Activated CD8-positive, alpha-beta memory T cell treated with anti-CD3 and anti-CD28 coated beads, Interleukin-2, amount 10 ng/mL, durations not matched to agents 7 days and 5 days (primary cell): ENCODE measurements at places on chromosomes 6 and 20. TPM values are rescaled to one million over a fixed set of nuclear protein-coding genes. Genes with fewer than 3 reads are reported as not detected.

DNA sequence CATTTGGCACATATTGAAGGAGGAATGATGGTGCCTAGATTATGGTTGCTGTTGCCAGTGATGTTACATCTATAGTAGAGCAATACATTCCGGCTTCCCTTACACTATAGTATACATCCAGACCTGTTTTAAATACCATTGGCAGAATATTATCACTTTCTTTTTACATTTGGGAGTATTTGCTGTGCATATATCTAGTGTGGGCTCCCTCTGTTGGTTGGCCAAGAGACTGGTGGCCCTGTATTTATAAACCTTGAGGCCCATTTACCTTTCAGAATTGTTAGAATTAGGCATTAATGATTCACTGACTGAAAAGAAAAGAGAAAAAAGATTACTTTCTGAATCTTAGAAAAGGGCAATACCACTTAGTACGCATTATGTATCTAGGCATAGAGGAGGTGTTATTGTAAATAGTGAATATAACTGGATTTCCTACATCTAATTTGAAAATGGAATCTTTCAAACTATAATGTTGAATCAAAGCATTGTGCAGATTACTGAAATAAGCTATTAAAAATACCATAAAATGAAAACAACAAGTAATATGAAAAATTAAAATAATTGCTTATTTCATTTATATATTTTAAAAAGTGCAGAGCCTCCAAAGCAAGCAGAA is 628.8 kb upstream of the MAN1A1 start:
- H3K27me3 ChIP-seq, result no peaks in the 10 kb centered on the region
- no peak for DNase-seq
- no peaks in the 10 kb centered on the region for H3K4me1 ChIP-seq
- H3K4me3 ChIP-seq, result no peak overlapping the region
- no peaks in the 10 kb centered on the region for H3K36me3 ChIP-seq

DNA sequence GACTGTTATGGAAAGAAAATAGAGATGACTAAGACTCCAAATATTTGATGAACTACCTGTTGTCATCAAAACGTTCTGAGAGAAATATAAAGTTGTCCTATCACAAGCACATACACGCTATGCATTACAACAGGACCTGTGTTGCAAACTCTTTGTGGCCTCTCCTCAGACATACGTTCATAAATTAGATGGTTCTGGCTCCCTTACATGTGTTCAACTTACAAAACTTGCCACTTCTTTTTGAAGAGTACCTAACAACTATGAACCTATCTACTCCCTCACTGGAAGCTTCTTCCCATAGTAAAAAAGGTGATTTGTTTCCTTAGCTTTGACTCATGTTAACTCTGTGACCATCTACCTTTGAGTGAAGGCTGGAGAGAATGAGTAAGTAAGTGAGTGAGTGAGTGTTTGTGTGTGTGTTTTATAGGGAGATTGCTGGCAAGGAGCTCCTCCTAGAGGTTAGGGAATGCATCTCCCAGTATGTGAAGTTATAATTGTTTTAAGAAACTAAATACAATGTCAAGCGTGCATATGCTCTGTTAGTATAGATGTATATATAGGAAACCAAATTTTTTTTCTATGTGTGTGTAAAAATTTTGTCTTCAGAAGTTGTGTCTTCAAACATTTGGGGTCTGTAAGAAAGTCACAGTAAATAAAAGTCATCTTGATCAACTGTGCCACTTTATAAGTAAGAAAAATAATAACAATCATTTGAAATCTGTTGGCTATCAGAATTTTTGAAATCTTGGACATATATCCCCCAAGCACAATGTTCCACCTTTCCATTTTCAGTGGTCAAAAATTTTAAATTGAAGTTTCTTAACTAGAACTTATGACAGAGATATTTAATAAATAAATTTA is 1211.1 kb upstream of the GJE1 start:
- no peak for DNase-seq
- H3K27ac ChIP-seq, result no peak overlapping the region
- H3K36me3 ChIP-seq, result no peaks in the 10 kb centered on the region
- H3K4me3 ChIP-seq, result no peak overlapping the region
- H3K4me1 ChIP-seq, result no peaks in the 10 kb centered on the region

The CLPSL2 gene
- not detected for total RNA-seq

DNA sequence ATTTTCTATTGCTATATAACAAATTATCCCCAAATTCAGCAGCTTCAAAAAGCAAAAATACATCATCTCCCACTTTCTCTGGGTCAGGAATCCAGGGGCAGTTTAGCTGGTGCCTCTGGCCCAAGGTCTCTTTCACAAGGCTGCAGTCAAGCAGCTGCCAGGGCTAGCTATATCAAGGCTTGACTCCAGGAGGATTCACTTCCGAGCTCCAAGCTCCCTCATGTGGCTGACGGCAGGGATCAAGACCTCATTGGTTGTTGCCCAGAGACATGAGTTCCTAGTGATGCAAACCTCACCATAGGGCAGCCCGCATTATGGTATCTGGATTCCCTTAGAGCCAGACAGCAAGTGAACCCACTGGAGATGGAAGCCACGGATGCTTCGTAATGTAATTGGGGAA is 1.3 kb upstream of the VNN1 start:
- no peaks in the 10 kb centered on the region for H3K4me1 ChIP-seq
- H3K4me3 ChIP-seq, result no peak overlapping the region
- DNase-seq, result no peak
- H3K27ac ChIP-seq, result no peak overlapping the region

The BMP7 gene
- not detected for total RNA-seq

The GSTA5 gene
- not detected for total RNA-seq

GRCh38 chr6:23940466-23940865 is 185.5 kb upstream of the NRSN1 start:
- H3K36me3 ChIP-seq, result no peaks in the 10 kb centered on the region
- H3K27me3 ChIP-seq, result no peaks in the 10 kb centered on the region
- DNase-seq, result no peak
- no peak overlapping the region for H3K27ac ChIP-seq
- H3K4me1 ChIP-seq, result no peaks in the 10 kb centered on the region

The PGC gene
- total RNA-seq, result not detected

DNA sequence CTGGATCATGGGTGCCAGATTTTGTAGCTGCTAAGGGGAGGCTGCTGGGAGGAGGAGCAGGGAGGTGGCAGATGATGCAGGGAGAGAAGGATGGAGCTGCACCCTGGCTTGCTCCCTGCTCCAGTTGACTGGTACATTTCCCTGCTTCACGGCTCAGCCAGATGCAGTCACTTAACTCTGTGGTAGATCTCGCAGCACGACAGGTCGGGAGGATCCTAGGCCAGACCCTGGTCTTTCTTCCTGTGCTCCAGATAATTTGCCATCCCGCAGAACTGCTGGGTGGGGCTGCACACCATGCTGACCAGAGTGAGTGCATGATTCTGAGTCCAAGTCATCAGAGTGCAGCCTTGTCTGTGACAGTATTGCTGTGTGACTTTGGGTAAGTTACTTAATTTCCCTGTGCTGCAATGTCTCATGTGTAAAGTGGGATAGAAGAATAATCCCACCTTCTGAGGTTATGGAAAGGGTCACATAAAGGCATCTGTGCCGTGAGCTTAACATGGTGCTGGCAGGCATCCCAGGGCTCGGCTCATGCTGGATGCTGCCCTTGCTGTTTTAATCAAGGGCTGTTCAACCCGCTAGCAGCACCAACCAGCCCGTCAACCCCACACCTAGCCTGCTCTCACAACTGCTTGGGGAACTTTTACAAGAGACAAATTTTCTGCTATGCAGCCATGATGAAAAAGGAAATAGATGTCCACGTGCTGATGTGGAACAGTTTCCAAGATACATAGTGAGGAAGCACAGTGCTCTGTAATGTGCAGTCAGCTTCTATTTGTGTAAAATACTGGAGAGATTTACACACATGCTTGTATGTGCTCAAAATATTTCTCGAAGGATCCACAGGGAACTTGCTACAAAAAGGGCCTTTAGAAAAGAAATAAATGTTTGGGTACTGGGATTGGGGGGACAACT is 257.9 kb downstream of the CDH26 start:
- no peak for DNase-seq
- no peaks in the 10 kb centered on the region for H3K4me1 ChIP-seq
- no peak overlapping the region for H3K4me3 ChIP-seq
- H3K27me3 ChIP-seq, result peaks cover 2% of the 10 kb centered on the region
- no peaks in the 10 kb centered on the region for H3K36me3 ChIP-seq
- H3K27ac ChIP-seq, result no peak overlapping the region

The ASCC3 gene
- total RNA-seq, result 63.1 TPM

GRCh38 chr6:79440598-79440997 is 96.6 kb downstream of the LCA5 start:
- H3K27me3 ChIP-seq, result no peaks in the 10 kb centered on the region
- DNase-seq, result no peak
- no peak overlapping the region for H3K27ac ChIP-seq
- H3K36me3 ChIP-seq, result no peaks in the 10 kb centered on the region
- H3K4me3 ChIP-seq, result no peak overlapping the region
- no peaks in the 10 kb centered on the region for H3K4me1 ChIP-seq

The TSHZ2 gene
- total RNA-seq, result 0.18 TPM

The CASS4 gene
- total RNA-seq, result 21.8 TPM

GRCh38 chr6:310671-311070 is 18.4 kb downstream of the DUSP22 start:
- no peak overlapping the region for H3K4me3 ChIP-seq
- H3K36me3 ChIP-seq, result peaks cover 13% of the 10 kb centered on the region
- H3K4me1 ChIP-seq, result peaks cover 12% of the 10 kb centered on the region
- H3K27ac ChIP-seq, result no peak overlapping the region

DNA sequence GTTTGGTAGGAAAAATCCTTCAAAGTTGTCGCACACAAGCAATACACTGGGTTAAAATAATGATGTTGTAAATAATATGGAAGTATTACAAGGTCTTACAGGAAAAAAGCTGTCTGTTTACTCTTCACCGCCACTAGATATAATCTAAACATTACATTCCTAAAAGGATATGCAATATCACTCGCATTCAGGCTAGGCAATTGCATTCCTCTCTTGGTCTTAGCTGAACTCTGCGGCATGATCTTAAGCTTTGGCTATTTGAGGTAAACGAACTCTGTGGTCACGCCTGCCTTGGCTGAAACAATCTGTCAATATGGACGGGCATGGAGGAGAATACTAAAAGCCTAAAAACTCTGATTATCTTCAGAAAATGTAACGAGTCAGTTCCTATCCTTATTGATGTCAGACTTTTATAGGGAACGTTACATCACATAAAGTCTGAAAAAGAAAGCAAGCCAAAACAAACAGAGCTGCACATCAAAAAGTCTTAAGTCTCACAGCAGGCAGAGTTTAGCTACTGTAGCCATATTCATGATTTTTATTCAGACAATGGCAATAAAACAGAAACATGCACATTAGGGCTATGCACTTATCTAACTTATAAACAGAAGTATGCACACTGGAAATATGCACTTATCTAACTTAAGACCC is 30.8 kb upstream of the FILIP1 start:
- no peak overlapping the region for H3K27ac ChIP-seq
- peaks cover 29% of the 10 kb centered on the region for H3K27me3 ChIP-seq
- no peak for DNase-seq

- no peak overlapping the region for H3K4me3 ChIP-seq
- H3K27me3 ChIP-seq, result no peaks in the 10 kb centered on the region
- H3K4me1 ChIP-seq, result no peaks in the 10 kb centered on the region
- no peak for DNase-seq
- no peaks in the 10 kb centered on the region for H3K36me3 ChIP-seq
These were observed 102.6 kb downstream of the C6orf118 start for GRCh38 chr6:165206798-165207197.

The SLC4A11 gene
- total RNA-seq, result 6.0 TPM

- H3K4me1 ChIP-seq, result no peaks in the 10 kb centered on the region
- no peak for DNase-seq
These were observed 60.5 kb upstream of the VGLL2 start for GRCh38 chr6:117204903-117205302.

- peaks cover 5% of the 10 kb centered on the region for H3K27me3 ChIP-seq
- H3K4me3 ChIP-seq, result no peak overlapping the region
- H3K27ac ChIP-seq, result no peak overlapping the region
- DNase-seq, result no peak
- no peaks in the 10 kb centered on the region for H3K4me1 ChIP-seq
These were observed 107.0 kb upstream of the DST start for GRCh38 chr6:56749632-56750151.

DNA sequence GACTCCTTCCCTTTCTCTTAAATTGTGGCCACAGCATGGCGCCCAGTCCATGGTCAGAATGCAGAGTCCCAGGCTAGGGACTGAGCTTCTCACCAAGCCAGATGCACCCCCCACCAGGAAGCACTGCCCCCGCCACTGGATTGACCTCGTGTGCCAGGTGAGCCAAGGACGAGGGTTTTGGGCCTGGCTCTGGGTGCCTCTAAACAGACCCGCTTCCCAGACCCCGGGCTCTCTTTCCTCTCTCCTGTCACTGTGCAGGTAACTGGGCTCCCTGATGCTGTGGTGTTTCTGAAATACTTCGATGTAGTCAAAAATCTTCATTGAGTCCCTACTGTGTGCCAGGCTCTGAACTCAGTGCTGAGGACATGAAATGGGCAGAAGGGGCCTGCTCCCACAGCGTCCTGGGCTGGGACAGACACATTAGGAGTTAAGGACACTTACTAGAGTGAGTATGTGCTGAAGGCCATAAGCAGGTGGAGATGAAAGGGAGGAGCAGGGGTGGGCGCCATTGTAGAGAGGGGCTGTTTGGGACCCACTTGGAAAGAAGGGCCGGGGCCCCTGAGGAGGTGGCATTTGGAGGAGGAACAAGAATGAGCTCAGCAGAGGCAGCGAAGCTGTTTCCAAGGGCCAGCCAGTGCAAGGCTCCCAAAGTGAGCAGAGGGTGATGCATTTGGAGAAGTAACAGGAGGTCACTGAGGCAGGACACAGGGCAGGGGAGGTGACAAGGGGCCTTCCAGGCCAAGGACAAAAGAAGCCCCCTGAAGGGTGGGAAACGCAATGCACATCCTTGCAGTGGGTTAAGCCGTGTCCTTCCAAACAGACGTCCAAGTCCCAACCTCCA is 217.1 kb downstream of the ANKRD60 start:
- no peaks in the 10 kb centered on the region for H3K36me3 ChIP-seq
- no peak overlapping the region for H3K27ac ChIP-seq
- peaks cover 8% of the 10 kb centered on the region for H3K27me3 ChIP-seq
- DNase-seq, result no peak
- H3K4me3 ChIP-seq, result no peak overlapping the region
